Activated T-helper 1 cell treated with anti-CD3 and anti-CD28 coated beads, Interleukin-2, amount 50 U/mL, for 16 hours (primary cell): ENCODE measurements at places on chromosomes 13 and 19.

DNA sequence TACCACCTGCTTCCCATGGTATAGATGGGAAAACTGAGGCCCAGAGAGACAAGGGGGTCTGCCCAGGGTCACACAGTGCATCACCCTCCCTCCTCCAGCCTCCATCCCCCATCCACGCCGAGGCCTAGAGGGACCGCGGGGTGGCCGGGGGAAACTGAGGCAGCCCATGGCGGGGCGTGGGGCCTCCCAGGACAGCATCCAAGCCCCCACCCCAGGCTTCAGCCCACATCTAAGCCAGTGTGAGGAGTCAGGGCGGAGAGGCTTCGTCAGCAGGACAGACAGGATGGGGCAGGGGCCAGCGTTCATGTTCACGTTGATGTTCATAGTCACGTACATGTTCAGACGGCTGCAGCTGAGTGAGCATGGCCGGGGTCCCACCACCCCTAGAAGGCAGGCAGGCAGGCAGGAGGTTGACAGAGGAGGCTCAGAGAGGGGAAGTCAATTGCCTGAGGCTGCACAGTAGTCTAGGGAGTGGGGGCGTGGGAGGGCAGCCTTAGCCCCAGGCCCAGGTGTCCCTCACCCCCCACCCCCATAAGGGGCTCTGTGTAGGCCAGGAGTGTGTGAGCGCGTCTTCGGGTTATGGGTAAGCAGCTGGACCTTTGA lies 23.3 kb downstream of the SMIM24 start:
- no peak for DNase-seq

DNA sequence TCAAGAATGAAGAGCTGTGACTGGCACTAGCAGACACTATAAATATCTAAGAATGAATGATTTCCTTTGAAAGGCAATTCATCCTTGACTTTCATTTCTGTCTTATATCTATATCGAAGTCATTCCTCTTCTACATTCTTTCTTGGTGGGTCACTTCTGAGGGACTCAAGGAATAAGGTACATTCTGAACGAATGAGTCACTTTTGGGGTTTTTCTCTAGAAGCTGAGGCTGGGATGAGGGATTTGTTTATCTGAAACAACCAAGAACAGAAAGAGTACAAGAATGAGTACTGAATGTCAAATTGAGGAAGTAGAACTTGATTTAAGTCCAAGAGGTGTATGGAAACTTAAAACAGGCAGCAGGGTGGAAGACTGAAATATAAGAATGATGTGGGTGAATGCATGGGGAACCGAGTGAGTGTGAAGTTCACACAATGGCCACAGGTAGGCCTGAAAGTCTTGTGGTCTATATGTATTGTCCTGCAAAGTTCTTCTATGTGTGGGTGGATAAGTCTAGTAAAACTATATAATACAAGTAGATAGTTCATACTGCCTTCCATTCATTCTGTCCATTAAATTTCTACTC lies 343.9 kb downstream of the OXGR1 start:
- no peak for DNase-seq

DNA sequence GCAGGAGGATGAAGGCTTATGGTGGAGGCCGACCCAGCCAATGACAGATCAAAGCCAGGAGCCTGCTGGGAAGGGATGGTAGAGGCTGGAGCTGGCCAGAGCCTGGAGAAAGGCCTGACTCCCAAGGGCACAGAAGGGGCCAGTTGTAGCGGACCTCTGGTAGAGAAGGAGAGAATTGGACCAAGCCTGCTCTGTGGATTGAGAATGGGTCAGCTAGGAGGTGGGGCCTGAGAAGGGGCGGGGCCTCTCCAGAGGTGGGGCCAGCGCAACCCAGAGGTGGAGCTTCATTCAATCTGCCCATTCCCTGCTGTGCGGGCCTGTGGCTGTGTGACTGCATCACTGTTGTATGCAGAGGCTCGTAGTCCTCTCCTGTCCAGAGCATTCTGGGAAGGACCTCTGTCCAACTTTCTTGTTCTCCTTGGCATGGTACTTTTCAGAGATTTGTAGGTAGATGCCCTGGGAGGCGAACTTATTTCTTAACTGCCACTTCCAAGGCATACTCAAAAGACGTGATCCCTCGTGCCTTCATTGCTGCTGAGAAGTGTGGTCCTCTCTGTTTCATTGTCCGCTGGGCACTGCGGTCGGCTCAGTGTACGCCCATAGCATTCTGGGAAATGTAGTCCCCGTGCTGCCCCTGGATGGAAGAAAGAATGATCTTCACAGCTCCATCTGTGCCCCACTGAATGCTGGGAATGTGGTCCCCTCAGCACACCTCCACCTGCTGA lies 6.7 kb downstream of the GRIN2D start:
- DNase-seq = no peak

GRCh38 chr19:34692549-34692948 lies 15.1 kb downstream of the ZNF302 start:
- DNase-seq = no peak

DNA sequence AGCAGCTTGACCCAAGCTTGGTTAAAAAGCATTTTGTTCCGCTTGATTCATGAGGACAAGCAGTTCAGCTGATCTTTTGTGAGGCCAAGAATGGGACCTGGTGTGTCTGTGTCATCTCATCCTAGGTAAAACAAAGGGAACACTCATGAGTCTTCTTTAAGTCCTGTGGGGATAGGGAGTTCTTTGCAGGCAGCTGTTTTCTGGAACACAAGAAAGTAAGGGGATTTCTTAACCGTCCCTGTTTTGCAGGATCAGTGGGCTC lies 134.5 kb upstream of the TMTC4 start:
- no peak for DNase-seq

GRCh38 chr19:21508198-21508597 lies 2.8 kb downstream of the ZNF429 start:
- DNase-seq = no peak

DNA sequence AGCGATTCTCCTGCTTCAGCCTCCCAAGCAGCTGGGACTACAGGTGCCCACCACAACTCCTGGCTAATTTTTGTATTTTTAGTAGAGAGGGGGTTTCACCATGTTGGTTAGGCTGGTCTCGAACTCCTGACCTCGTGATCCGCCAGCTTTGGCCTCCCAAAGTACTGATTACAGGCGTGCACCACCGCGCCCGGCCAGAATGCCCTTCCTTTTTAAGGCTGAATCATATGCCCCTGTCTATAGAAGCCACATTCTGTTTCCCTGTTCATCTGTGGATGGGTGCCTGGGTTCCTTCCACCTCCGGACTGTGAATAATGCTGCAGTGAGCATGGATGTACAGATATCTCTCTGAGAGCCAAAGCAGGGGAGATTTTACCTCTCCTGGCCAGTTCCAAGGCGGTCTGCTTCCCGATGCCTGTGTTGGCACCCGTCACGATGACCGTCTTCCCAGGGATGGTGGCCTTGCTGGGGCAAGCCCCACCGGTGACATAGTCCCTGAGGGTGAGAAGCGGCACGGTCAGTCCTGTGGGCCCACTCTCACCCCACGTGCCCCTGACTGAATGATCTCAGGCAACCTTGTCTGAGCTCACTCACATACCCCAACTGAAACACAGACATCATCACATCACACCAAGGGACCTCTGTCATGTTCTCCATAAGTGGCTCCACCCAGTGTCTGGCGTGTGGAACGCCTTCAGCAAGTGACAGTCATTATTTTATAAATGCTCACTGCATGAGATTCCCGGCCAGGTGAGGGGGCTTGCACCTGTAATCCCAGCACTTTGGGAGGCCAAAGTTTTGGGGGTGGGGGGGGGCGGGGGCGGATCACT lies 4.0 kb downstream of the RDH13 start:
- no peak for DNase-seq

DNA sequence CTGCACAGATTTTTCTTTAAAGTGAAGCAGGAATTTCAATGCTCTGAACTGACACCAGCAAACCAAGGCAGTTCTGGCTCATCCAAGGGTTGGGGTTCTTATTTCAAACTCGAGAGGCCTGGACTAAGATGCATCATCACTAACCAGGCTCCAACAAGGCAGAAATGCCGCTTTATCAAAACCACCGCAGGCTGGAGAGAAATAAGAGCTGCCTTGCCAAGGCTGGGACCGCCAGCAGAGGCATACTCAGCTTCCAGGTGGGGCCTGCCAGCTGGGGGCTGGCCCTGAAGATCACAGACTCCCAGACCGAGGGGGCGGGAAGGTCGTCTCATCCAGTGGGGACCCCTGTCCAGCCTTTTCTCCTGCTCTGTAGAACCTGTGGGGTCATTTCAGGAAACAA lies 37.4 kb upstream of the GAS6 start:
- no peak for DNase-seq

DNA sequence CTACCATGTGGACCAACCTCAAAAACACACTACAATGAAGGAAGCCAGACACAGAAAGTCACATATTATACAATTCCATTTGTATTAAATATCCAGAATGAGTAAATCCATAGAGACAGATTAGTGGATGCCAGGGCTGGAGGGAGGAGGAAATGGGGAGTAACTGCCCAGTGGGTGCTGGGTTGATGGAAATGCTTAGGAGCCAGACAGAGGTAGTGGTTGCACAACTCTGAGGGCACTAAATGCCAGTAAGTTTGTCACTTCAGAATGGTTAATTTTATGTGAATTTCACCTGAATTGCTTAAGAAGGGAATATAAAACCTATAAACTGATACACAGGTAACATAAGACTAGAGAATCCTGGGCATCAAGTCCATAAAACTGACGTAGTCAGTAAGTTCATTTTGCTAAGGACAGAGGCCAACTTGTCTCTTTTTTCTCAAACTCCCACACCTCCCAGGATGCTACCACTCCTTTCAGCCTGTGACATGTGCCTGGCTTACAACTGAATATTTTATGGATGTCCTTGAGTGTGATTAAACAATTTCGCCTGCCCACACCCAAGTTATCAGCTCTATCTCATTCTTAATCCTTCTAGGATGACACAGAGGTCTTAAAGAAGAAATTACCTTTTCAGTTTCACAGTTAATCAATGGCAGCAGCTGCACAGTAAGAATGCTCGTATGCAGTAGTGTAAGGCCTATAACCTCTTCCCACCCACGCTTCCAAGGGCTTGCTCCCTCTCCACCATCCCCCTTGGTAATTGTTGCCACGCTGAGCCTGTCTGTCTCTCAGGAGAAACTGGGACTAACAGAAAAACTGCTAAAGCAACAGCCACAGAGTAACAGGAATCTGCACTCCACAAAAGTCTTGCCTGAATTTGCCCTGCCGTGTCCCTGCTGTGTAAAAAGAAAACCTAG lies 5.9 kb upstream of the MLNR start:
- DNase-seq = no peak

DNA sequence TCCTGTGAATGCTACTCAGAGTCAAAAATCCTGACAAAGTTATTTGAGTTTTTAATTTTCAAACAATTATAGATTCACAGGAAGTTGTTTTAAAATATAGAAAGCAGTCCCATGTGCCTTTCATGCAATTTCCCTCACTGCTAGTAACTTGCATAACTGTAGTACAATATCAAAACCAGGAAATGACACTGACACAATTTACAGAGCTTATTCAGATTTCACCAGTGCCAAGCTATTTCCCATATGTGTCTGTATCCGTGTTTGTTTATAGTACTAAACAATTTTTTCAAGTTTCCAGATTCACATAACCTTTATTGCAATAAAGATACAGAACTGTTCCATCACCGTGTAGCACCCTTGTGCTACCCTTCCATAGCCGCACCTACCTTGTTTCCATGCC lies 934.6 kb downstream of the PCDH17 start:
- no peak for DNase-seq

DNA sequence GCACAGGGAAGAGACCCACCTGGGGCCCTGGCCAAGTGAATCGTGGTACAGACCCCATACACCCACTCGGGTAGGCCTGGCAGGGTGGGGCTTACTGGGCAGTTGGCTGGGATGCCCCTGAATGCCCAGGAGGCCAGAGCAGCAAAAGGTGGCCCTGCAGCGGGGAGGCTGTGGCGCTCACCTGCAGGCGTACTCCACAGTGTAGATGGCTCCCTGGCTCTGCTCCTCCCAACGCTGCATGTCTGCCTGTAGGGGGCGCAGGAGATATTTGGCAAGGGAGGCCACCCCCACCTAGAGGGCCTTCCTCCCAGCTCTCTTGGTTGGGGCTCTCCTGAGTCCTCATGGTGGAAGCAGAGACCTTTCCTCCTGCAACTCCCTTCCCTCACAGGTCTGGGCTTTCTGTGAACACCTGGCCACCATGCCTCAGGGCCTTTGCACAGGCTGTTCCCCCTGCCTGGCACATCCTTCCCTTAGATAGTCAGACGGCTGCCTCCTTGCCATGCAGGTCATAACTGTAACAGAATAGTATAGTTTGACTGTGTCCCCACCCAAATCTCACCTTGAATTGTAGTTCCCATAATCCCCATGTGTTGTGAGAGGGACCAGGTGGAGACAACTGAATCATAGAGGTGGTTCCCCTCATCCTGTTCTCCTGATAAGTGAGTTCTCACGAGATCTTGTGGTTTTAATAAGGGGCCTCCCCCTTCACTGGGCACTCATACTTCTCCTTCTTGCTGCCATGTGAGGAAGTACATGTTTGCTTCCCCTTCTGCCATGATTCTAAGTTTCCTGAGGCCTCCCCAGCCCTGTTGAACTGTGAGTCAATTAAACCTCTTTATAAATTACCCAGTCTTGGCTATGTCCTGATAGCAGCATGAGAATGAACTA lies 5.9 kb downstream of the BORCS8 start:
- peak; percentile 23 for DNase-seq

DNA sequence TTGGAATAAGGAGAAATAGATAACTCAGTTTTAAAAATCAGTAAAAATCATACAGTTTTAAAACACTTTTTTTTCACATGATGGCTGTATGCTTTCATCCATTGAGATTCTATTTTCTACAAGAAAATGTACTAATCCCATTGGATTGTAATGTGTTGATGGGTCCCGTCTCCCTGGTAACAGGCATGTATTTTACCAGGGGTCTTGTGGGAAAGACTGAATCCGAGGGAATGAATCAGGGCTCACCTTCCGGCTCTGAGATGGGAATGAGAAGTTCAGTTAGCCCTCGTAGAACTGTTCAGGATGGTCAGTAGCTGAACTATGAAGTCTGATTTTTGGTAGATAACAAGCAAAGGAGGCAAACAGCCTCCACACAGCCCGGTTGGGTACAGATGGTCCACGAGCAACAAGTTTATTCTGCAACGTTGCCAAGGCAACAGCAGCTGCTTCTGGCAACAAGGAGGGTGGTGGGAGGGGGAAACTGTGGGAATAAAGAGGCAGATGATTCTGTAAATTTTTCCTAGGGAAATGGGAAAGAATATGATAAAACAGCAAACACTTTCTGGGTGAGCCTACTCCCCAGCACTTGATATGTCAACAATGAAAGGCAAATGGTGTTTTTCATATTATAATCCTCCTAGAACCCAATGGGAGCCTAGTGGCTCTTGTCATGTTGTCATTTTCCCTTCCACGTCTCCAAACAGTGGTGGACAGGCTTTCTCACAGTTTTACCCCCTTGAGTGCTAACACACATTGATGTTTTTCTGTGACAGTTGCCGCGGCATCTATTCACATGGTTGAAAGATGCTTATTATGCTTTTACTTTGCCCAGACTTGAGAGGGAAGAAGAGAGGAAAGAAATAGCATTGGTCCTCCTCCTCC lies 12.4 kb upstream of the SIAH3 start:
- DNase-seq = no peak

GRCh38 chr13:103799028-103799427 lies 732.8 kb upstream of the SLC10A2 start:
- no peak for DNase-seq

GRCh38 chr13:52845766-52846566 lies 2.5 kb downstream of the PCDH8 start:
- no peak for DNase-seq
